Stomach (tissue), 19 donors: ENCODE measurements at places on chromosomes 1 and 21. TPM values are rescaled to one million over a fixed set of nuclear protein-coding genes. Genes with fewer than 3 reads are reported as not detected.

CD52 gene
- total RNA-seq, result not detected

CFHR1 gene
- total RNA-seq, result not detected

SPRR2A gene
- total RNA-seq, result not detected

SIK1 gene
- 54.8 TPM for total RNA-seq

SV2A gene
- not detected for total RNA-seq

RAB42 gene
- not detected for total RNA-seq

KRTAP7-1 gene
- total RNA-seq, result not detected

DCST2 gene
- 158 TPM for total RNA-seq

MAN1C1 gene
- total RNA-seq, result 5.8 TPM

DNA sequence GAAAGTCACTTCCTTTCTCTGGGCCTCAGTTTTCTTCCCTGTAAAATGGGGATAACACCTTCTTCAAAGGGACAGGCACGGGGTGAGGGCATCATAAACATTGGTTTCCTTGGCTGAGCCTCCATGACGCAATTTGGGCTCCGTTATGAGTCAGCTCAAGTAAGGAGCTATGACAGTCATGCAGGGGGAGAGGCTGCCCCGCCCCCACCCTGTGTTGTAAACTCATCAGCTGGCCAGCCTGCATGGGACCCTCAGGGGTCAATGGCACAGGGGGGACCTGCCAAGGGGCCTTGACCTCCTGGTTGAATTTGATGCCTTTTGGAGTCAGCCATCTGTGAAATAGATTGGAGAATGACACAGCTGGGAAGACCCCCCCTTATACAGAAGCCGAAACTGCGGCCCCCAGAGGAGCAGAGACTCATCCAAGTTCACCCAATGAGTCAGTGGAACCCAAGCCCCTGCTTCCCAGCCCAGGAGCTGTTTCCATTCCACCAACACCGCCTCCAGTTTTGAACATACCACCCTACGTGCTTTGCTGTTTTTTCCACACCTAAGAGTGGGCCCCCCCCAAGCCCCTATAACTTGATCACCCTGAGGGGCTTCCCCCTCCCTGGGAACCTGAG, 36.8 kb upstream of the RUNX3 start:
- no peak for DNase-seq

GRCh38 chr1:110524311-110525248, 5.6 kb upstream of the KCNA10 start:
- peak; percentile 38 for DNase-seq

- DNase-seq, result peak; percentile 92
Observed at GRCh38 chr1:23528250-23528978, 2.6 kb downstream of the E2F2 start.

- DNase-seq, result no peak
Observed at GRCh38 chr1:12810691-12811408, 19.7 kb downstream of the PRAMEF1 start.

GRCh38 chr1:113946678-113947387, 17.7 kb downstream of the HIPK1 start:
- DNase-seq, result no peak

GRCh38 chr1:41427122-41427913, 57.2 kb downstream of the EDN2 start:
- no peak for DNase-seq

- peak; percentile 39 for DNase-seq
Observed at GRCh38 chr21:25890001-25890400, 155.2 kb downstream of the GABPA start.

DNA sequence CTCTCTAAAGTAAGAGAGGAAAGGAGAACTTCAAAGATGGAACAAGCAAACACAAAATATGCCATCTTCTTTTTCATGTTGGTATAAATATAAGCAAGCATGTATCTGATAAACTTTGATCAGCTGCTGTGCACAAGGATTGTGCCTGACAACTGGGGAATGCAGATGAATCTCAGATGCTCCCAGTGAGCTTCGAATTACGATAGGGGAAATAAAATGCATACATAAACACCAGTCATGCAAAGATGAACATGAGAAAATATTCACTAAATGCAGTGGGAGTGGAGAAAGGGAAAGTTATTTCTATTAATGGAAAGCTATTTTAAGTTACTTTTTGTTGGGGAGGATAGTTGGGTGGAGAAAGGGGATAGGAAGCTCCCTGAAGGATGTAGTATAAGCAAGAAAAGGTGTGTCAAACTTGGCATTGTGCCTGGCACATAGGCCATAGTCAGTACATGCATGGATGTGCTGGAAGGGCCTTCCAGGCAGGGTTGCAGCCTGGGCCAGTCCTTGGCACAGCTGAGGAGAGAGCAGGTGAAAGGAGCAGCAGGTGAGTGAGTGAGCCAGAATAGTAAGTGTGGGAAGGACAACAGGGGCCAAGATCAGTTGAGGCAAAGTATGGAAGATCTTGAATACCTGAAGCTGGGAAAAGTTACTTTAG, 57.8 kb upstream of the PGD start:
- DNase-seq, result peak; percentile 12

GRCh38 chr1:21775985-21776562, 6.9 kb downstream of the USP48 start:
- DNase-seq, result no peak

GRCh38 chr1:199038156-199038555, 399.3 kb downstream of the PTPRC start:
- no peak for DNase-seq

- DNase-seq, result no peak
Observed at GRCh38 chr1:23217421-23218115, at the start of gene HTR1D. Gene HTR1D (minus strand): TSS chr1:23217502. CDS start chr1:23194219, 23,283 bp downstream.

DNA sequence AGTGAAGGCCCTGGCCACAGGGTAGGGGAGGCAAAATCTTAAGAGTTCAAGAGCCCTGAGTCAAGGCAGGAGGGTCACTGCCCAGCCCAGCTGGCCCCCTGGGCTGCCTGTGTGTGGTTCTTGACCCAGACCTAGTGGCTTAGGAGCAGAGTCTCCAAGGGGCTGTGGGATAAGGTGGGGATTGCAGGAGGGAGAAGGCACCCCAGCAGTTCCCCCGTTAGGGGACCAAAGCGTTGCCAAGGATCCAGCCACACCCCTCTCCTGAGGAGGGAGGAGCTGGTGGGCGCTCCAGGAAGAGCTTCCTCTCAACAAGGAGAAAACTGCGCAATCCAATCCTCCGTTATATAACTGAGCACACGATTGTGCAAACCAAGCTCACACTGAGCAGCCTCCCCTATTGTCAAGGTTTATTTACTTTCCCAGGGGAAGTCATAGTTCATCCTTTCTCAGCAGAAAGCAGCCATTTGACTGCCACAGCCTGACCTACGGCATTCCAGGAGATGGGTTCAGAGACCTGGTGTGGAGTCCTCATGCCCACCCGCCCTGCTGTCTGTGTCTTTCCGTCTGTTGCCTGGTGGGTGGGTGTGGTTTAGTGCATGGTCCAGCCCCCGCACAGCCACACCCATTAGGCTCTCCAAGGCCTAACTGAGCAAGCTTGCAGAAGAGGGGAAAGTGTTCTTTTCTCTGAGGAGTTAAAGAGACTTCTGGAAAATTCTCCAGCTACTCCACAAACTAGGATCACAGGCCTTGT, 3.5 kb downstream of the EPHX1 start:
- peak; percentile 42 for DNase-seq

GRCh38 chr1:66599899-66600737, 66.2 kb downstream of the SGIP1 start:
- no peak for DNase-seq

GRCh38 chr21:36538761-36539160, 58.8 kb upstream of the CLDN14 start:
- DNase-seq, result no peak

DNA sequence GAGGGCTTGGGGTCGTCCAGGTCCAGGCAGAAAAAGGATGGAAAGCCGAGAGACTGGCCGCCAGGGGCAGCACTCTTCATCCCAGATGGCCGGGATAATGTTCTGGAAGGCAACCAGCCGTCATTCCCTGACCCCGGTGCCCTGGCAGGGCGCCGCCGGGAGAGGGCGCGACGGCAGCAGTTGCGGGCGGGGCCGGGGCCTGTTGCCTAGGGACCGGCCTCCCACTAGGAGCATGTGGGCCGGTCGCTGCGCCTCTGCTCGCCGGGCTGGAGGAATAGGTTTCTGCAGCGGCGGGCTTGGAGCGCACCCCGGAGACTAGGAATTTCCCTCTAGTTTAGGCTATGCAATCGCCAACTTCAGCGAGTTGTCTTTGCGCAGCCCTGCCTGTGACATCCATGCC, 11.0 kb downstream of the DMRTB1 start:
- DNase-seq, result peak; percentile 68

DNA sequence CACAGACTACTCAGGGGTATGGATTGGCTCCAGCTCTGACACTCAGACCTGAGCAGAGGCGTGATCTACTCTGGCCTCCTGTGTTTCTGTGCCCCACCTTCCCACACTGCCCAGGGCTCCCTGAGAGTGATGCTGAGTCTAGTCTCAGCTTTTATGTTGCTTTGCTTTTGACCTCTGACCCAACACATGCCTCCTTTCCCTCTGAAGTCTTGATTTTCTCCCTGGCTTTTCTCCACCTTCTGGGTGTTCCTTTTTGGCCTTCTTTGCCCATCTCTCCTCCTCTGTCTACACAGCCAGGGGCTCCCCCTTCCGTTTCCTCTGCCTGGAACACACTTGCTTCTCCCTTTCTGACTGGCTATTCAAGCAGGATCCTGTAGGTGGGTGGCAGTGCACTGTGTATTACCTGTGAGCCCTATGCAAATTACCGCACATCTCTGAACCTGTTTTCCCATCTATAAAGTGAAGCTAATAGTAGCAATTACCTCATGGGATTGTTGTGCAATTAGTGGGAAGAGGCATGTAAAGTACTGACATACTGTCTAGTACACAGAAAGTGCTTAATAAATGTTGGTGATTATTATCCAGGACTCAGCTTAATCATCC, 13.7 kb upstream of the MEX3A start:
- DNase-seq, result no peak

DNA sequence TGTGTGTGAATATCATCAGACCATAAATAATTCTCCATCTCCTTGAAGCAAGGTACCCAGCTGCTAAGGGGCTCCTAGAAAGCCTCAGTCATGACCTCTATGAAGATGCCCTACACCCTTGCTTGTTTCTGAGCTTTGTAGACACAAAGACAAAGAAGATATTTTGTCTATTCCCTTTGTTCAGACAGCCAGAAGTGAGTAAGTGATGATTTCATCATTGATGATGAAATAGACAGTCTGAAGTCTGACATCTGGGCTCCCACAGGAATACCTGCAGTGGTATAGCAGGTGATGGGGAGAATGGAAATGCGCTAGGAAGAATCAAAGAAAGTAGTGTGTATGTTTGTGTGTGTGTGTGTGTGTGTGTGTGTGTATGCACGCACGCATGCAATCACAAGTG, 82.2 kb upstream of the DPT start:
- no peak for DNase-seq

GRCh38 chr1:84665703-84666317, 24.5 kb downstream of the SSX2IP start:
- DNase-seq, result no peak
